ENCODE measurements at places on chromosomes 12 and 14. TPM values are rescaled to one million over a fixed set of nuclear protein-coding genes. Genes with fewer than 3 reads are reported as not detected.

Gene PRH2
- total RNA-seq, result not detected

DNA sequence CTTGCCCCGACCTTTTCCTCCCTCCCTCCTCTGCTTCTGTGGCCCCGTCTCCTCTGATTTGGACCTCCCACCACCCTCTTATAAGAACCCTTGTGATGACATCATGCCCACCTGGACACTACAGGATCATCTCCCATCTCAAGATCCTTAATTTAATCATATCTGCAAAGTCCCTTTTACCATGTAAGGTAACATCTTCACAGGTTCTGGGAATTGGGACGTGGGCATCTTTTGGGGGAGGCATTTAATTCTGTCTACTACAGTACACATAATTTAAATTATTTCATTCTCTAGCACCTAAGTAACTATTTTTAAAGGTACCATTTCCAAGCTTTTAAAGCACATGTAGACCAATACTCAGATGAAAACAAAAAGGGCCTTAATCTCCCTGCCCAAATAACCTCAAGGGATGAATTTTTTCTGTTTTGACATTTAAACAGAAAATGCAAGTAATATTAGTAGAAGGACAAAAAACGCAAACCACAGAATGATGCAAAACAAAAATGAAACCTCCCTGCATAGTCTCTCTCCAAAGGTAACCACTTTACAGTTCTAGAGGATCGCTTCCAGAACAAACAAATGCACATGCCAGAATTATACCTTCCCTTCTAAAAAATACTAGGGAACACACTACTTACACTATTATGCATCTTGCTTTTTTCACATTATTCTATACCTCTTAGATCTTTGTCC lies 222.1 kb downstream of the AACS start:
- peaks cover 7% of the 10 kb centered on the region for H3K27me3 ChIP-seq
- H3K4me1 ChIP-seq, result no peaks in the 10 kb centered on the region
- no peaks in the 10 kb centered on the region for H3K36me3 ChIP-seq
- H3K4me3 ChIP-seq, result no peak overlapping the region
- H3K27ac ChIP-seq, result no peak overlapping the region
- DNase-seq, result no peak

Gene PARP11
- 7.3 TPM for total RNA-seq

- H3K27ac ChIP-seq, result no peak overlapping the region
- H3K27me3 ChIP-seq, result no peaks in the 10 kb centered on the region
- no peaks in the 10 kb centered on the region for H3K4me1 ChIP-seq
- no peak overlapping the region for H3K4me3 ChIP-seq
- H3K36me3 ChIP-seq, result no peaks in the 10 kb centered on the region
Observed at GRCh38 chr14:94360945-94361565, 27.3 kb downstream of the SERPINA1 start.
